ENCODE measurements at places on chromosomes 2 and 18.

GRCh38 chr2:184769023-184769422 is 170.7 kb downstream of the ZNF804A start:
- DNase-seq = peak; percentile 5

DNA sequence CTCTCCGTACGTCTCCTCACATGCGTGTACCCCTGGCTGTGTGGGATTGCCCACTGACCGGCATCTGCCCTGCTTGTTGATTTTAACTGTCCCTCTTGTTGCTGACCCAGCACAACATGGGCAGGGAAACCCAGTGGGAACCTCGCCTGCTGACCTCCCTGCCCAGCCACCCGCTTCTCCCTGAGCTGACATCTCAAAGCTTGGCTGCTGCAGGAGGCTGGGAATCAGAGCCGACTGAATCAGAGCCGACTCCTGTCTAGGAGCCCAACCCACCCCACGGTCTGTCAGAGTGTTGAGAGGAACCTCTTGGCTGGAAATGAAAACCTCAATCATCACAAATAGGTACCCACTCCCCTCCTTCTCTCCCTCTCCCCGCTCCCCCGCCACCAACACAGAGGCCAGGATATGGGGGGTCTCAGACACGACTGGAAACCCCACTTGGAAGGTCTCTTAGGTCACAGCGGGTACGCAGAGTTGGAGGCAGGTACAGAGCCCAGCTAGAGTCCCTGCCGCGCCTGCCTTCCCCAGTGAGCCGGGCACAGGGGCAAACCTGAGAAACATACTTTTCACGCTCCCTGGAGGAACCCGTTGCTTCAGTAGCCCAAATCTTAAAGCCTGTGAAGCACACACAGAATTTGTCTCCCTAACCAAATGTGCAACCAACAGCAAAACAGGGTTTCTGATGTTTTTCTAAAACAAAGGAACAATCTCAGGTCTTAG is 784 bp downstream of the EDAR start:
- no peak for DNase-seq

DNA sequence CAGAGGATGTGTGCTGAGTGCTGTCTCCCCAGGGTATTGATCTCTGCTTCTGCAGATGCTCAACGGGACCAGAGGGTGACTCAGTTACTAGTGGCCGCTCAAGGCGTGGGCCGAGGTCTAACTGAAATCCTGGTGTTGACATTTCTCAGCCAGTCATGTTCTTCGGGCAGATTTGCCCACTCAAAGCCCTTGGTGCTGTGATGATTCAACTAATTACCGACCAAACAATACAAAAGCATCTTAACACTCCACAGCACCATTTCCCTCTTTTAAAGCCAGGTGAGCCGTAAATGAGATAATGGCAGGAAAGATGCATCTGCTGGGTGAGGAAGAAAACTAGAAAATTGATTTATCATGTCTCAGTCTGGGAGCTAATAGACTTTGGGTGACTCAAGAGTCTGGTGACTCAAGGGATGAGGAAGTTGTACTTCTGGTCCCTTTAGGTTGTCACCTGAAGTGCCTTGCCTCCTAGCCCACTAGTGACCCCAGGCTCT is 32.7 kb upstream of the PRLH start:
- DNase-seq = no peak

- peak; percentile 73 for DNase-seq
These were observed 52.7 kb upstream of the CTLA4 start for GRCh38 chr2:203814661-203815540.

DNA sequence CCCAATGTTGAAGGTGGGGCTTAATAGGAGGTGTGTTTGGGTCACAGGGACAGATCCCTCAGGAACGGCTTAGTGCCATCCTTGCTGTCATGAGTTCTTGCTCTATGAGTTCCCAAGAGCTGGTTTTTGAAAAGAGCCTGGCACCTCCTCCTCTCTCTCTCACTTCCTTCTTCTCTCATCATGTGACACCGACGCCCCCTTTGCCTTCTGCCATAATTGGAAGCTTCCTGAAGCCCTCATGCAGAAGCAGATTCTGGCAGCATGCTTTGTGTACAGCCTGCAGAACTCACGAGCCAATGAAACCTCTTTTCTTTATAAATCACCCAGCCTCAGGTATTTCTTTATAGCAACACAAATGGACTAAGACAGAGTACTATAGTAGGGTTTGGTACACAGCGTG is 100.4 kb upstream of the SH3BP4 start:
- no peak for DNase-seq

DNA sequence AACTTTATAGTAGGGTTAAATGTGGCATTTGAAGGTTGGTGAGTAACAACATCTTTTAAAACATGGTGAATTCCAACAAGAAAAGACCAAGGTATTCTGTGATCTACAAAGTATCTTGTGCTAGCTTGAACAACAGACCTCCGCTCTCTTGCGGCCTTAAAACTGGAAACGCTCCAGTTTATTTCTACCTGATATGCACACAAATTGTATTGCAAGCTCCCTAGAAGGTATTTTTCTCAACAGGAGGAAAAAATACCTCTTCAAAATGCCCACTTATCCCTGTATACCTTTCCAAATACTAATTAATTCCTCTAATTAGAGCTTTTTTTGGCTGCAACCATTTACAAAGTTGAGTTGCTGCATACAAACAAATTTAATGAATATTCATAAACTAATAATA is 69.5 kb downstream of the KCNH7 start:
- DNase-seq = no peak

DNA sequence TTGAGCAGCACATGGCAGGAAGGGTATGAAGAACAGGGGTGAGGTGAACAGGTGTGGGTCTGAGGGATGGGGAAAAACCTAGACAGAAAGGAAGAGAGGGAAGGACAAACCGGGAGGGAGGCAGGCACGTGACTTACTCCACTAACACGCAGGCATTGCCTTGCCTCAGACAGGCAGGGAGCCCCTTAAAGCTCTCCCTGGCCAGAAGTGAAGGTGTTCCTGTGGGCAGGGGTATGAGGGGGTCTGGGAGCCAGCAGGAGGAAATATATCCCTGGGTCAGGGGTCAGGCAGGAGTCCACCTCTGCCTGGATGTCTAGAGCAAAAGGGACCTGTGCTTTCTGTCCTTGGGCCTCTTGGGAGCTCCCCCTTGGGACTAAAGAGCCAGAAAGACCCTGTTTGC is 135.3 kb upstream of the EPAS1 start:
- no peak for DNase-seq

DNA sequence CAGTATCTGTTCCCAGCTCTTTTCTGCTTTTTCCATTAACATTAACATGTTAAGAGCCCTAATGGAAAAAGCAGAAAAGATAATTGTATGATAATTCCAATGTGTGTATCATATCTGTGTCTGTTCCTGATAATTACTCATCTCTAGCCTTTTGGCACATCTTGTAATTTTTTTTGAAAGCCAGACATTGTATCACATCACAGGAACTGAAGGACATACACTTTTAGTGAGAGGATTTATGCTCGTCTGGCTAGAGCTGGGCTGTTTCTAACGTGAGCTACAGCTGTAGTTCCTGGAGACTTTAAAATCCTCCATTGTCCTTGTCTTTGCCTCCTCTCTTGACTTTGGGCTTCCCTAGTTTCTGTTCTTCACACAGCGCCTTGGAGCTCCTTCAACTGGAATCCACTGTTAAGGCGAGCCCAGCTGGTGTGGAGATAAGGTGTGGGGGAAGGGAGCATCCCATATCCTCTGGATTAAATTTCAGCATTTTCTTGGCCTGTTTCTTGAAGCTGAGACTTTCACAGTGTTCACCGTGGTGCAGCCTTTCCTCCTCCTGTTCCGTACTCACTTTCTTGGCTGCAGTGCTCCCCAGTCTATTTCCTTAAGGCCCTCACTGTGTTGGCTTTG is 211.5 kb downstream of the GALR1 start:
- no peak for DNase-seq

DNA sequence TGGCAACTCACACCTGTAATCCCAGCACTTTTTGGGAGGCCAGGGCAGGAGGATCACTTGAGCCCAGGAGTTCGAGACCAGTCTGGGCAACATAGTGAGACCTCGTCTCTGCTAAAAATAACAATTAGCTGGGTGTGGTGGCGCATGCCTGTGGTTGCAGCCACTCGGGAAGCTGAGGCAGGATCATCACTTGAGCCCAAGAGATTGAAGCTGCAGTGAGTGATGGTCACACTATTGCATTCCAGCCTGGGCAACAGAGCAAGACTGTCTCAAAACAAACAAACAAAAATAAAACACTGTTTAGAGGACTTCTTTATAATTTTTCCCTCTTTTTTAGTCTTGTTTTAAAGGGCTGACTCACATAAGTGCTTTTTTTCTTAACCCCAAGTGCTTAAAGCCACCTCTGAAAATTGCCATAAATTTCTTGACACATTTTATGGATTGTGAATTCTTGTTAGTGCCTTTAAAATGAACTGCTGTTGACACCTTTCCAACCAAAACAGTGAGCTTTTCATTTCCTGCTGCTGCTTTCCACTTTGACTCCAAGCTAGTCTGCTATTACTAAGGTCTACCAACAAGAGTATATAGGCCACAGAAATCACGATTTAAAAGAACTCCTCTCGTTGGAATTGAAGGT is 41.7 kb downstream of the CYP20A1 start:
- no peak for DNase-seq

GRCh38 chr2:220227266-220227920 is 600.0 kb downstream of the SLC4A3 start:
- peak; percentile 26 for DNase-seq

DNA sequence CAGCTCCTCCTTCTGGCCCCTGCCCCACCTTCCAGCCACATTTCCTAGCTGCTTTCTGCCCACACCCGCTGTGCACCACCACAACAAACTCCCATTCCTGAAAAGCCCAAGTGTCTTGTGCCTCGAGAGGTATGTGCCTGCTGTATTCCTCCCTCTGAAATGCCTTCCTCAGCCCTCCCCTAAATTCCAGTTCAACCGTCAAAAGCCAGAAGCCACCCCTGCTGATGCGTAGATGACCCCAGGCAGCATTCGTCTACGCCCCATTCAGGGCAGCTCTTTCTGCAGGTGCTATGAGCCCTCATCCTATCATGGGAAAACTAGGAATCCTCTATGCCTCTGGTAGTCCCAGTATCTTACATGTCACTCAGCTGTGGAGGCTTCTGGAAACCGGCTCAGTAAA is 71.7 kb downstream of the DNMT3A start:
- DNase-seq = no peak

DNA sequence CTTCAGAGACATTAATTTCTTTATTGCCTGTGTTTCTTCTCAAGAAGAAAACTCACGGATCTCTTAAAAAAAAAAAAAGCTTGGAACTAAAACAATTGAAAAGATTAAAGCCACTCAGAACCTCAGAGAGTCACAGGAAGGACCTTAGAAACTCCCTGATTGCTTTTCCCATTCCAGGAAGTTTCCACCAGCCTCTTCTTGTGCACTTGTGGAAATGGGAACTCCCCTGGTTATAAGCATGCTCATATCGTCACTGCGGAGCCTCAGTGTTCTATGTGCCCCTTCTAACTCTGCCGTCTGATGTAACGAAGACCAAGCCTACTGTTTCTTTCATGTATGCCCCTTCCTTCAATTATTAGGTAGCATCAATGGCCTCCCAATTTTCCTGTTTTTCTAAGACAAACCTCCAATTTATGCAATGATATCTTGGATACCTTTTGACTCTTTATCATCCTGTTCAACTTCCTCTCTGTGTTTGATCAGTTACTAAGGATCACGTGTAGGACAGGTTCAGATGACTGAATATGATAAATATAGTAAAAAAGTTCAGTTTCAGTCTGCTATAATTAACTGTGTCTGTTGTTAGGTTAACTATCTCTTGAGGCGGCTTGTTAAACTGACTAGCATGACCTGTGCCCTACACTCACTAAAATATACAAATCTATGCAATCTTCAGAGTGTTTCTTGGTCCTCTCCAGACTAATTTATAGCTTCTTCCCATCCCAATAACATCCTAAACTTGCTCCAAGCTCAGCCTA is 593.7 kb upstream of the CHAC2 start:
- DNase-seq = no peak

DNA sequence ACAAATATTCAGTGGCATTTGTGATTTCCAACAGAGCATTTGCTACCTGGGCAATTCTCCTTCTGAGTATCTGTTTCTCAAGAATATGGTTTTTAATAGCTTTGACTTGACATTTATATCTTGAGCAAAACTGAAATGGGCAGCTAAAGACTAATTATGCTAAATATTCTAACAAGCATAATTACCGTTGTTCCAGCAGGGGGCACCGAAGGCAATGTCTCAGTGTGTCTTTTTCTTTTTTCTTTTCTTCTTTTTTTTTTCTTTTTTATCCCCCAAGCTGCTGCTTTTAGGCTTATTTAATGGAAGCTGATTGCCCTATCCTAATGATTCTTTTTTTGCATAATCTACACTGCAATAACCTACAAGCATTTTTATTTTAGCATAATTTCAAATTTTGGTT is 138.9 kb upstream of the NABP1 start:
- DNase-seq = peak; percentile 26

GRCh38 chr18:652131-652530 is 5.3 kb upstream of the TYMS start:
- no peak for DNase-seq

GRCh38 chr2:11697103-11697871 is 27.3 kb upstream of the NTSR2 start:
- peak; percentile 37 for DNase-seq

DNA sequence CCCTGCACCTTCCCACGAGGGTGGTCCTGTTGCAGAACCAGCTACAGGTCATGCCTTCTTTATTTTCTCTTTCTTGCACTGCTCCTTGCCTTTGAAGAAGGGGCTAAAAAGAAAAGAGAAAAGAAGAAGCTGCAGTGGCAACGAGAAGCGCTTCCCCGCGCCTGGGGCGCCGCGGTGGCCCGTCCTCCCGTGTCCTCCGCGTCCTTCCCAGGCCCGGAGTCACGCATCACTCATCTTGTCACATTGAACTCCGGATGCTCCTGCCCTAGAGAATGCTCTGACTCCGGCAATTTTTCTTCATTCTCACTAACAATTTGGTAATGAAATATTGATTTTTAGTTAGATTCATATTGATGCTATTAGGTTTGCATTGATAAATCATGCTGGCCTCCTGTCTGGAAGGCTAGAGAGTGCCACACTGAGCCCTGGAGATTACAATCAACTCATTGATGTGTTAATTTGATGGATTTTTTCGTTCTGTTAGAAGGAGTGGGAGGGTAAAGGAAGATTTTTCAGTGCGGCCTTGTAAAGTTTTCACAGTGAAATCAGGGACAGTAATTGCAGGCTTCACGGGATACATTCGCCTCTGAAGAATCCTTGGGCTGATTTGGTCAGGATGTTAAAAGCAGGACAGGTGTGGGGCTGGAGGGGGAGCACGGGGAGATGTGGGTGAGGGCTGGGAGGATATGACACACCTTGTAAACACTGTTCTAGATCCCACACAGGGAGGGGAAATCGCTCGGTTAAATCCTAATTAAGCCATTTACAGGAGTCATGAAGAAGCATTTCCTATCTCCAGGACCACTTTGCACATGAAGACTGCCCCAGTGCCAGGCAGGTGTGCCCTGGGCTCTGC is 349.3 kb downstream of the ZNF516 start:
- DNase-seq = no peak

GRCh38 chr2:73610111-73610510 is 32.1 kb downstream of the NAT8 start:
- no peak for DNase-seq

DNA sequence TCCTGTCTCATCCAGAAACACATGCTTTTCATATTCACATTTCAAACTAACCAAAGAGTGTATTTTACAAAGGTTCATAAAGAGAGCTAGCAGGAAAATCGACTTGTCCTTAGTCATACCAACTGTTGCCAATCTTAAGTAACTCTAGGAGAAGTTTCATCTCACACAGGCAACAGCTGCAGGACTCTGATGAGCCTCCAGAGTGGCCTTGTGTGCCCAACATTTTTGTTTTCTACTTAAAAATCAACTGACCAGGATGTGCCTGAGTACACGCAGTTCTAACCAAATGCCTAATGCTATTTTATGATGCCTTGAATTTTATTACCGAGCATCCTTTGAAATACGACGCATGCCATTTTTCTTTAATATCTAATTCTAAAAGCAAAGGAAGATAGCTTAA is 595.9 kb upstream of the LRRTM4 start:
- no peak for DNase-seq

Data from amniotic stem cell (primary cell).